Head of caudate nucleus (tissue), 42 donors: ENCODE measurements at places on chromosomes 16 and 17.

GRCh38 chr17:61642768-61643167 is 51.7 kb upstream of the NACA2 start:
- no peak for DNase-seq

- DNase-seq = no peak
These were observed 17.0 kb upstream of the RFFL start for GRCh38 chr17:35080536-35080935.

- no peak for DNase-seq
These were observed 1.6 kb upstream of the ATP6V0C start for GRCh38 chr16:2511996-2512734.

- no peak for DNase-seq
These were observed 222.7 kb downstream of the LGALS9B start for GRCh38 chr17:20244671-20245070.

DNA sequence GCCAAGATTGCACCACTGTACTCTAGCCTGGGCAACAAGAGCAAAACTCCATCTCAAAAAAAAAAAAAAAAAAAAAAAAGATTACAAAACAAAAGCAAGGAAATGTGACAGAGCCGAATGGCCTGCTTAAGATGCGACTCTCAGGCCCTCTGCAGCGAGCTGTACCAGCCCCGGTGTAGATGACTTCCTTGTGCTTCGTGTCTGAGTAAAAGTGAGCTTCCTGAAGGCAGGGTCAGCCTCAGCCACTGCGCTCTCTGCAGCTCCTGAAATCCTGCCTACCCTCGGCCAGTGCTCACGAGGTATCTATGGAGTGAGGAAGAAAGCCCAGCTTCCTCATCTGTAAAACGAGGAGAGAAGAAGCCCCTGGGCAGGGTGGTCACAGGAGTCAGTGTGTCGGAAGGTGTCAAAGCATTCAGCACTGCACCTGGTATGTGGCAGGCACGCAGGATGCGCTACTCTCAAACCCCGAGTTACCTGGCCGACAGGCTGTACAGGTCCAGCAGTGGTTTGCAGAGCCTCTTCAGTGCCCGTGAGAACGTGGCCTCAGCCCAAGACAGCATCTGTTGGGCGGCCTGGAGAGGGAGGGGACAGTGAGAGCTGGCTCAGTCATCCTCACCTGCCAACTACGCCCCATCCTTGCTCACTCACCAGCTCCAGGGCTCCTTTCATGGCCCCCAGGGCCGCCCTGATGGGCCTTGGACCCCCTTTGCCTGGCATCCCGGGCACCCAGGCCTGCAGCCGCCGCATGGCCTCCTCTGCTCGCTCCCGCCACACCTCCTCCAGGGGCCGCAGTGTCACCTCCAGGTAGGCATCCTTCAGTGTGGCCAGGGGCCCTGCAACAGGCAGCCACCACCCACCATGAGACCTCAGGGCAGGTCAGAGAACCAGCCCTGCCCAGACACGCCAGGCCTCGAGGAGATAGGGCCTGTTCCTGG is 44.6 kb downstream of the RMI2 start:
- no peak for DNase-seq

- DNase-seq = no peak
These were observed 118.3 kb downstream of the PPM1E start for GRCh38 chr17:58873926-58874325.

DNA sequence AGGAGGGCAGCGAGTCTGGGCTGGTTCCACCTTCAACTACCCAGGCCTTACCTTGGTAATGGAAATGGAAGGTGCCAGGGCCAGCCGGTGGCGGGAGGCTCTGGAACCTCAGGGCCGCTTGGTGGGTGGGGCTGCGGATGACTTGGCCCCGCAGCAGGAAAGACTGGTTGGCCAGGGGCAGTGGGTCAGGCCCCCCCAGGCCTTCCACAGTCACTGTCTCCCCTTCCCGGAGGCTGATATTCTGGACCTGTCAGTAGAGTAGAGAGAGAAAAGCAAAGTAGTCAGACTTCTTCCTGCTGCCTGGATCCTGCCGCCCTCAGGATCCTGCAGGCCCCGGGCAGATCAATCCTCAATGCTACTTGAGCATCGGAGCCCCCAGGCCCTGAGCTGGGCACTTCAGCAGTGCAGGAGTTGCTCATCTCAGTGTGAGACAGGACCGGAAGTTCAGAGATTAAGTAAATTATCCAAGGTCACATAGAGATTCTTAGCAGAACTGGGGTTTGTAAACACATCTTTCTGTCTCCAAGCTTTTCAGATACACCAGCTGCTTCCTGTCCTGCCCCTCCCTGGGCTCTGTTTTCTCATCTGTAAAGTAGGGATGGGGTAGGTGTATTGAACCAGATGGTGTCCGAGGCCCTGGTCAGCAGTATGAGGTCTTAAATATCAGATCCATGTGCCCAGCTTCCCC is 18.5 kb upstream of the PHF12 start:
- no peak for DNase-seq

DNA sequence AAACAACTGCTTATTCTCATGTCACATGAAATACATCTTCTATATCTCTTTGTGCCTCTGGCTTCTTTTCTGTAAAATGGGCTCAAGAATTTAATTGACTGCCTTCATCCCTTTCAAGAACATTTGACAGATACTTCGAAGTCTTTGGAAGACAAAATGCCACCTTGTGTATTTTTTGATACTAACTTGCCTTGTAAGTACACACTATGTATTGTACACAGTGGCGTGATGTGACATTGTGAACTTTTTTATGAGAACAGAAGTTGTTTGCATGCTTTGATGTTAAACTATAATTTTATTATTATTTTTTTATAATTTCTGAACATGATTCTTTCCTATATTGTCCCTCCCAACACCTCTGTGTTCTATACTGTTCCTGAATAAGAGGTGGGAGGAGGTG is 73.7 kb downstream of the MAP2K4 start:
- DNase-seq = no peak
